ENCODE measurements at places on chromosomes 16 and 17.

DNA sequence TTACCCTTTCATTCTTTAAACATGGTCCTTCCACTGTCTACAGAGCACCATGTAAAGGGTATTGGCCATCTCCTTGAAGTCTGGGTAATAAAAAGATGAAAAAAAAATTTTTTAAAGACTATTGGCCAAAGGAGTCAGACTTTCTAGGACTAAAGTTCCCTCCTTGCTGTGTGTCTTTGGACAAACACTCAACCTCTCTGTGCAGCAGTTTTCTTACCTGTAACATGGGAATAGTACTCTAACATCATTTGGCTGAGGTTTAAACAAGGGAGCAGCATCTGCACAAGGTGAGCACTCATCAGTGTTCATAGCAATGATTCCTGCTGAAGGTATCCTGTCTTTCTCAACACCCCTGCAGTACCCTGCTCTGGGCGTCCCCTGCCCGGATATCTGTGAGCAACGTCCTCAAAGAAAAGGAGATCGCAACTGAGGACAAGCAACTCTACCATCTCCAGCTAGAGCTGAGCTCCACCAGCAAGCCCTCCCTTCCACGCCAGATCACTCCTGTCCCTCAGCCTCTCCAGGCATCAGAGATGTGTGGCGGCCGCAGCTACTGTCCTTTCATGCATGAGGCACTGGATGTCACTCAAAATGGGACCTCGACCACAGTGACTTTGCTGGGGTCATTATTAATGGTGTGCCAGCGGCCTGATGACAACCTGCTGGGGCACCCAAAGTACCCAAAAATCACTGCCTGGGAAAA is 29.5 kb upstream of the RPH3AL start:
- no peak for DNase-seq

- DNase-seq = no peak
These were observed 913 bp downstream of the SLC13A5 start for GRCh38 chr17:6712058-6712853.

DNA sequence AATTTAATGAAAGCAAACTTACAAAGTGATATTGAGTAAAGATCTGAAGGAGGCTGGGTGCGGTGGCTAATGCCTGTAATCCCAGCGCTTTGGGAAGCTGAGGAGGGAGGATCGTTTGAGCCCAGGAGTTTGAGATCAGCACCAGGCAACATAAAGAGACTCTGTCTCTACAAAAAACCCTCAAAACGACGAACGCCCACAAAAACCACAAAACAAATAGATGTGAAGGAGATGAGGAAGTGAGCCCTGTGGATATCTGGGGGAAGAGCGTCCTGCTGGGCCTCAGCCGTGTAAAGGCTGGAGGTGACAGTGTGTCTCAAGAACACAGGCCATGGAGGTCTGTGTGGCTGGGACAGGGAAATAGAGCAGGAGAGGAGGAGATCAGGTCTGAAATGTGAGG is 68.8 kb downstream of the ITFG1 start:
- no peak for DNase-seq

- no peak for DNase-seq
These were observed 6.1 kb upstream of the EFTUD2 start for GRCh38 chr17:44905006-44906000.
